H7 (cell line): ENCODE measurements at places on chromosomes 1 and 21.

- DNase-seq: no peak
Observed at GRCh38 chr1:5389101-5389885, 602.9 kb downstream of the NPHP4 start.

- DNase-seq: no peak
Observed at GRCh38 chr1:55547405-55547804, 332.2 kb upstream of the USP24 start.

- no peak for DNase-seq
Observed at GRCh38 chr1:59601041-59601441, 213.7 kb upstream of the HOOK1 start.

- DNase-seq: peak; percentile 86
Observed at GRCh38 chr1:166947398-166948043, 27.8 kb downstream of the ILDR2 start.

- DNase-seq: no peak
Observed at GRCh38 chr1:203368624-203369451, 17.9 kb upstream of the FMOD start.

DNA sequence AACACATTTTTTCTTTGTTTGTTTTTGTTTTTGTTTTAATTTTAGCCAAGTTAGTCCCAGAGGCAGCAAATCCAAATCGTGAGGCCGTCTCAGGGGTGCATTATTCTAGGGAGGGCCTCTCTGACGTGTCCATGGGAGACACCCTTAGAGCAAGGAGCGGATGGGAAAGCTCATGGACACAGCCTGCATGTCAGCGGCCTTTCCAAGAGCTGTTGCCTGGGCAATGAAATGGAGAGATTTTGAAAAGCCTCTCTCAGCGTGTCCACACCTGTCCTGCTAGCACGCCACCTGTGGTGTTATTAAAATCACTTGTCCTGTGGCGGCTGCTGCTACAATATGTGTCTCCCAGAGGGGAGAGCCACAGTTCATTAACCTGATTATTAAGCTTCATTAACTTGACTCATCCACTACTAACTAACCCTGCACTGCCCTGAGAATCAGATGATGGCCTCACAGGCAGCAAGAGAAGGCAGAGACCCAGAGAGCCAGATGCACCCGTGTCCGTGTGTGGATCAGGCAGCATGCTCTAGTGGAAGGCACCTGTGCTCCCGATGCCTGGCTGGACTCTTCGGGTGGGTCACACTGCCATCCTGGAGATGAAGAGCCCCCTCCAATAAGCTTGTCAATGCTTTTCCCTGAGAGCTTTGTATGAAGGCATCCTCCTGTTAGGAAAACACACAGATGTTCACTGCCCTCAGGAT lies 133.3 kb downstream of the PGBD5 start:
- peak; percentile 65 for DNase-seq

GRCh38 chr1:75392278-75392677 lies 218.6 kb downstream of the SLC44A5 start:
- no peak for DNase-seq

DNA sequence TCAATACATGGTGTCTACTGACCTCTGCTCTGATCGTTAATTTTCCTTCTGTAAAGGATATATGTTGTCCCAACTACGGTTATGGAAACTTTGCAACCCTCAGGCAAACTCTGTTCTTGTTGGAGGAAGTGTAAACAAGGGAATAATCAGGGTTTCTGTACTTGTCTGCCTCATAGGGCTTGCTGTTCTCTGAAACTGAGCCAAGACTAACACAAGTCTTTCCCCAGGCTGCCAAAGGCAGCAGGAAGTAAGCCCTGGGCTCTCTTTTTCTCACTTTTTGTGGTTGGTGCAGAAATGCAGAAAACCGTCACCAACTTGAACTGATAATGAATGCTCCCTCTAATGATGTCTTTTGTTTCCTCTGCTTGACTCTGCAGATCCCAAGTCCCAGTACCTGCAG lies 7.6 kb downstream of the CYP4X1 start:
- DNase-seq: no peak

GRCh38 chr1:118158924-118159323 lies 26.1 kb downstream of the SPAG17 start:
- DNase-seq: no peak
